ENCODE measurements at places on chromosomes 5 and 9.
A peak's percentile ranks its signal among the peaks of the same experiment; 100 is the strongest.

DNA sequence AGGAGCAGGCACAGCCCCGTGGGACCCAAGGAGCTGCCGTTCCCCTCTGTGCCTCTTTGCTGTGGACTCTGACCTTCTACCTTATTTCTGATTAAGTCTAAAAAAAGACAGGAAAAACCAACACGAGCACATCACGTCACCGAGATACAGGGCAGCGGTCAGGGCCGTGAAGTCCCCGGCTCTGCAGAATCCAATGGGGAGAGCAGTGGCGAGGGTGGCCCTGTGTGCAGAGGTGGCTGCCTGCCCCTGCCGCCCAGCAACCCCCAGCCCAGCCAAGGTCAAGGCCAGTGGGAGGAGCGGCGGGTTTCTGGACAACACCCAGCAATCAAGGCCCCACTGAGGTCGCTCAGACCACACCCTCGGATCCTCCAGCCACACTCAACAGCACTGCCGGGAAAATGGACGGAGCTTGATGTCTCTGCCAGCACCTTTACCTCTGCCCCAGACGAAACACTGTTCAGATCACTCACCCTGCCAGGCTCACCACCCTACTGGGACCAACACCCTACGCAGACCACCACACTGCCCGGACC, 32.7 kb upstream of the SLC9A3 start:
- DNase-seq: no peak

DNA sequence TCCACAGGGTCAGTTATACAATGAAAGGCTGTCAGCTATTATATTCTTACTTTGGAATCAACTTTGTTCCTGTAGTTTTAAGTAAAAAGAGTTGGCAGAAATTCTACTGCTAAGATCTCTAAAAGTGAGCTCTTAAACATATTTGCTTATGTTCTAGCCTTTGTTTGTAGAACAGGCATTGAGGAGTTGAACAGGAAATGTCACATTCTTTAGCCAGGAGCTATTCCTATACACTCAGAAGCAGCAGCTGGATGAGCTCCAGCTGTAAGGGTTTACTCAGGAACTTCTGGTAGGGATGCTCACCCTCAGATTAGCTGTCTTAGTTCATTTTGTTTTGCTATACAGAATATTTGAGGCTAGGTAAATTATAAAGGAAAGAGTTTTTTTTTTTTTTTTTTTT, 22.4 kb upstream of the SPINK14 start:
- DNase-seq: no peak

- DNase-seq: peak; percentile 15
Measured at GRCh38 chr9:76216161-76216649, 178.0 kb downstream of the RFK start.

DNA sequence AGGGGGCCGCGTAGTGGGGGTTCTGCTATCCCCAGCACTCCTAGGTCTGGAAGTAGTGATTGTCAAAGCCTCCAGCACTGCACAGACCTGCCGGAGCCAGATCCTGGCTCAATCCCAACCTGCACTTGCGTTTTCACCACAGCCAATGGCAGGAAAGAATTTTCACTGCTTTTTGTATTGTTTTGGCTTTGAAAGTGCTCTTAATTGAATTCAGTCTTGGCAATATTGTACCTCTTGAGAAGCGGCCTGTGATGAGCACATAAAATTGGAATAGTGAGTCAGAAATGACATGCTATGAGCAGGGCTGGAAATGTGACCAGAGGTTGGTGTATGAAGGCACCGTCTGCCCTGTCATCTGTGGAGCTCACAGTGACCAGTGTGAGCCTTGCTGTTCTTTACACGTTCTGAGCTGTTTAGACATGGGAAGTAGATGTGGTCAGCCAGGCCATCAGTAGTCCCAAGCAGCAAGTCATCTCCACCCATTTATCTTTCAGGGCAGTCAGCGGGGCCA, 41.5 kb downstream of the SECISBP2 start:
- no peak for DNase-seq

GRCh38 chr5:68504306-68504705, 288.8 kb downstream of the PIK3R1 start:
- DNase-seq: no peak

DNA sequence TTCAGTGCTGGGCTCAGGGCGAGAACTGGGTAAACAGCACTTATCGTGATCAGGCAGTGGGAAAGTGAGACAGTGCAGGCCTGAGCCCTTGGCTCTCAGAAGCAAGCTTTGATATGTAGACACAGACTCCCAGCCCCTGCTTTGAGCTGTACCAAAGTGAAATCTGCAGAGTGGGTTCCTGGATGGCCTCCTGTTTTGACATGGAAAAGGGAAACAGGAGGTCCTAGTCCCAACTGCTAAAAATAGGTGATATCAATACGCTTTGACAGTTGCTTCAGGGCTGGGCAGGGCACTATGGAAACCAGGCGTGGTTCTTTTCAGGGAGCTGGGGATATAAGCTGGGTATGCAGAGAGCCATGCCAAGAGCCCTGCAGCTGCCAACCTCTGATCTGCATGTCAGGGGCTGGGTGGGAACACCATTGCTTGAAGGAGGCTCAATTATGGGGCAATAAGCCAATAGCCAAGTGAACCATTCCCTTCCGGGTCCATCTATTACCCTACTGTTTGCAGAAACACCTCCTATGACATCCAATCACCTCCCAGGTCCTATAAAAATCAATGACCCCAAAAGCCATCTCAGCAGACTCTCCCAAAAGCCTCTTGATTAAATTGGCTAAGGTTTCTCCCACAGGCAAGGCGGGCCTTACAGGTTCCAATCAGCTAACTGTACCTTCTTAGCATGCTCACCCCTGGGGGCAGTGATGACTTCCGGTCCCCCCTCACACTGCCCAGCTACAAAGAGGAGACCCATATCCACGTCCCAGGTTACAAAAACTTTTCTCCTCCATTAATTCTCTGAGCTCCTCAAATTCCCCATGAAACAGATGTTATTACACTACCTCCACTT, 45.8 kb downstream of the EPB41L4B start:
- DNase-seq: no peak

DNA sequence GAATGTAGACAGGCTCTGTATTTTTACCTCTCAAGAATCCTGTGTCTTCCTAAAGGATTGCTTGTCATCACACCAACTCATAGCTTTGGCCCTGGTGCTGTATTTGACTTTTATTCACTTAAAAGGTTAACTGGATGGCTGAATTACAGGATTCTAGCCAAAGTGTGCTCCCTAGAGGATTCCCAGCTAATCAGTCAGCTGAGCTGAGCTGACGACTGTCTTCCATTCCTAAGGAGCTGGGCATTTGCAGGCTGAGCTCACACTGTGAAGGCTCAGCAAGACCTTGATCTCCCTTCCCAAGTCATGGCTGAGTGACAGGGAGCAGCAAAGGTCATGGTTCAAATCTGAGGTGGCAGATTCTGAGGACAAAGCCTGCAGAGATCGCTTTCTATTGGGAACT, 59.0 kb upstream of the PALM2AKAP2 start:
- no peak for DNase-seq

GRCh38 chr9:15191378-15191777, 115.6 kb downstream of the TTC39B start:
- DNase-seq: no peak

DNA sequence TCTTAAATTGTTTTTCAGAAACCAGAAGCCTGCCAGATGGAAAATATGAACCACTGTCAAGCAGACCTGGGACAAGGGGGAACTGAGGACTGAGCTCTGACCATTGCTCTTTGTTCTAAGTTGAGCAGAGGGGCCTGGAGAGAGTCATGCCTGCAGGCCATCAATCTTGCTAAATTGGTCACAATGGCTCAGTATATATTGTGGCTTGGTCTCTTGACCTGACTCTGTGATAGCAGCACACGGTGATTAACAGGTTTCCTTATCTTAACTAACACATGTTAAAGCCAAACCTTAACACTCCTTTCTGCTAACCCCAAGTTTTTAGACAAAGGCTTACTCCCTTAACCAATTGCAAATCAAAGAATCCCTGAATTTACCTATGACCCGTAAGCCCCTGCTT, 1281.2 kb upstream of the NUDT12 start:
- DNase-seq: no peak

DNA sequence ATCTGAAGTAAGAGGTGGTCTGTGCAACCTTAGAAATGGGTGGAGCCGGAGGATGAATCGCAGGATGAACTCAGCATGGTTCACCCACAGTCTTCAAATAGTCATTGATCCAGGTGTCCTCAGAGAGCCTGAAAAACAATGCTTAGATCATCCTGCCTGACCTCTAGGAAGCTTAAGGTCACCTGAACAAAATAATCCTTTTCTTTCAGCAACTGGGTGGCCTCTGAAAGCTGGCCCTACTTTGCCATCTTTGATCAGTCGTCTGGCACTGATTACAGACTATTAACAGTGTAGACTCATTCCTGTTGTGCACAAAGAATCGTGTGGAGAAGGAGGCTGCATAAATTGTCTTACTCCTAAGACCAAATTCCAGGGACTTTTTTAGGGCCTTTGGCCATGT, 50.7 kb downstream of the PIP5K1B start:
- no peak for DNase-seq

GRCh38 chr5:61298580-61298979, 33.5 kb upstream of the ZSWIM6 start:
- no peak for DNase-seq

GRCh38 chr9:126474206-126474765, 139.4 kb upstream of the LMX1B start:
- no peak for DNase-seq

GRCh38 chr5:176447591-176447977, 601 bp upstream of the FAF2 start:
- DNase-seq: no peak

DNA sequence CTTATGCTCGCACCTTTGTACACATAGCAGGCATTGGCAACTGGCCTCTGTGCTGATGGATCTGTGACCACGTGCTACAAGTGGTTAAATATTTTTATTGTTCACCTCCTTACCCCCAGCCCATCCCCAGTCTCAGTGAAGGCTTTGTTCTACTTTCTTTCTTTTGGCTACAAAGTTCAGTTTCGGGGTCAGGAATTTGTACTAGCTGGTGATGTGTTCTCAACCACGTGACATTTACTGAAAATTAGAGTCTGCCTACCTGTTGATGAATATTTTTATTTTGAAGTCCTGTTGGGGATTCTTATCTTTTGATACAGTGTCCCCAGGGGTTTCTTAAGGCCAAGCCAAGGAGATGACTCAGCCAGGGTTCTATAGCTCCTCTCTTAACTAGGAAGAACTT, 47.8 kb downstream of the C9orf57 start:
- no peak for DNase-seq

DNA sequence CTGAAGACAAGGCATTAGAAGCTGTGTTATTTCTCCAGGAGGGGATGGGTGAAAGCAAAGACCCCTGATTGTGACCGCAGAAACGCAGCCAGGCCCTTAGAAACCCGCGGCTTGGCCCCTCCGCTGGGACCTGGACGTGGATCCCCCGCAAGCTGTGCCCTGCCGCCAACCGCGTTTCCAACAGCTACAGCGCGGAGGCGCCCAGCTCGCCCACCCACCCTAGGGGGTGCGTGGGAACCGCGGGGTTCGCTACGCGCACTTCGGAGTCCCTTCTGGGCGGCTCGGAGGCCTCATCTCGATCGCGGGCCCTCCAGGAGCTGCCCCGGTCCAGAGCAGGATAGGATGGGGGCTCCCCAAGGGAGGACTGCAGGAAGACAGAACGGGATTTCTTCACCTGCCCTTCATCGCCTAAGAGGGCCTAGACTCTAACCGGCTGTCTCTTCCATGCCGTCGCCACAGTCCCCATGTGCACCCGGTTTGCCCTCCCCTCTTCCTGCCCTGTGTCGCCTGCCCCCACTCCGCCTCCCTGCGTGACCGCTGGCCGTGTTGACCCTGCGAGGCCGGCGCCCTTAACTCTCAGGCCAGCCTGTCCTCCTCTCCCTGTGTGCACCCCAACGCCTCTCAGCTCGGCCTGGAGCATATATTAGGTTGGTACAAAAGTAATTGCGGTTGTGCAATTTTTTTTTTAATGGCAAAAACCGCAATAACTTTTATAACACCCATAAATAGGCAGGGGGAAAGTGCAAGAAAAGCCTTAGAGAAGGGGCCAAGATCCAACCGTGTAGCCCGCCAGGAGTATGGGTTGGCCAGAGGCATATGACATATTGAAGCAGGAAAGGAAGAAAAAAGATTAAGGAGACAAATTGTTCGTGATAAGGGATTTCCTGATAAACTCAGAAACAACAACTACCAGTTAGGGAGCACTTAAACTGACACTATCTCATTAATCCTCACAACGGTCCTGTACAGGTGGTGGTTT, 68.1 kb upstream of the FREM1 start:
- DNase-seq: no peak

- no peak for DNase-seq
Measured at GRCh38 chr9:12860998-12861397, 86.2 kb downstream of the LURAP1L start.

GRCh38 chr9:131348631-131349521, 45.0 kb upstream of the PRRC2B start:
- DNase-seq: no peak

- DNase-seq: no peak
Measured at GRCh38 chr9:132012704-132013357, 66.8 kb downstream of the MED27 start.

DNA sequence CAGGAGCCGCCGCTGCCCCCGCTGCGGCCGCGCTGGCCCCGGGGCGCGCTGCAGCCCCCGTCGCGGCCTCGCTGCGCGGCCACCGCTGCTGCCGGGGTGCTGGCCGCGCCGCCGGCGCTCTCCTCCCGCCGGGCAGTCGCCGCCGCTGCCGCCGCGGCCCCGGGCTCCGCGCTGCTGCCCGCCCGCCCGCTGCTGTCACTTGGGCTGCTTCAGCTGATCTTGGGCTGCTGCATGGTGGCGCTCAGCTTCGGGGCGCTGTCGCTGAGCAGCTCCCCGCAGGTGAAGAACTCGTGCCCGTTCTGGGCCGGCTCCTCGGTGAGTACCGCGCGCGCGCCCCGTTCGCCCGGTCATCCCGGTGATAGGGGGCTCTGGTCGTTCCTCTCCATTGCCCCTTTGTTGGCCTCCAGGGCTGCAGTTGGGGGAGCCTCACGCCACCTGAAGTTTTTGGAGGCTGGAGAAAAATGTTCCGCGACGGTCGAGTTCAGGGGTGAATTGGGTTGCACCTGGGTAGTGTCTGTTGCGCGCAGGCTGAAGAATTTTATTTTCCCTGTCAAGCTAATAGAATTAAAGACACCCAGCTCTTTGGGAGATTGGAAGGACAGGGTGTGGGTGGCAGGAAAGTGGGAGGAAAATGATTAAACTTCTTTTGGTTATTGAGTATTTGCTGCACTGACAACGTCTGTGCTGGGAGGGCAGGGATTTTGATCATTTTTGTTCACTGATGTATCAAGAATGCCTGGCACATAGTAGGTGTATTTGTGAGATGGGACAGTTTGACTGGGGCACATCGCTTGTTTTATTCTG, 596 bp downstream of the ENTREP1 start:
- DNase-seq: no peak

GRCh38 chr9:109411069-109411761, 86.9 kb downstream of the PTPN3 start:
- DNase-seq: no peak

DNA sequence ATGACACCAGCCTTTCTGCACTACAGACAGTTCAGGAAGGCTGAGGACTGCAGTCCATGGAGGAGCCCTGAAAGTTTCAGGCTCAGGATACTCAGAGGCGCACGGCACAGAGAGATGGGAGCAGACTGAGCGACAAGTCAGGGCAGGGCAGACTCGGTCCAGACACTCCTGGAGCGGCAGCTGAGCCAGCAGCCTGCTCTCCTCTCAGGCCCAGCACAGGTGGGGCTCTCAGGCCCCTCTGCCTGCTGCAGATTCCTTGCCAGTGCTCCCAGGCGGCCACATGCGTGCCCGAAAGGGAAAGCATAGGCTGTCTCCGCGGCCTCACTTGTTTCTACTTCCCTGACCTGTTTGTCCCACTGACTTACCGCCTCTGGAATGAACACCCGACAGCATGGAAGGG, 228.3 kb downstream of the IRX2 start:
- no peak for DNase-seq

Data from HCT116 (cell line).